Posterior cingulate gyrus (tissue), 11 donors: ENCODE measurements at places on chromosomes 13 and 19.

DNA sequence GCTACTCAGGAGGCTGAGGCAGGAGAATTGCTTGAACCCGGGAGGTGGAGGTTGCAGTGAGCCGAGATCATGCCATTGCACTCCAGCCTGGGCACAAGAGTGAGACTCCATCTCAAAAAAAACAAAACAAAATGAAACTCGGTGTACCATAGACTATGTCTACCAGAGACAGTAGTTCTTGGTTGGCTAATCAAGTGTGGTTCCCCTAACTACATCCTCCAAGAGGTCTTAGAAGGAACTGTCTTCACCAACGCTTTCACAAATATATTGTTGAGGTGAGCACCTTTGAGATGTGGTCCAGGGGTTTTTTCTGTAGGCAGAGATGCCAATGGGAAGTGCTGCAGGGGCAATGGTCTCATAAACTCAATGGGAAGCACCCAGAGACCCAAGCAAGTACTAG, 48.0 kb downstream of the RFC3 start:
- DNase-seq: no peak

DNA sequence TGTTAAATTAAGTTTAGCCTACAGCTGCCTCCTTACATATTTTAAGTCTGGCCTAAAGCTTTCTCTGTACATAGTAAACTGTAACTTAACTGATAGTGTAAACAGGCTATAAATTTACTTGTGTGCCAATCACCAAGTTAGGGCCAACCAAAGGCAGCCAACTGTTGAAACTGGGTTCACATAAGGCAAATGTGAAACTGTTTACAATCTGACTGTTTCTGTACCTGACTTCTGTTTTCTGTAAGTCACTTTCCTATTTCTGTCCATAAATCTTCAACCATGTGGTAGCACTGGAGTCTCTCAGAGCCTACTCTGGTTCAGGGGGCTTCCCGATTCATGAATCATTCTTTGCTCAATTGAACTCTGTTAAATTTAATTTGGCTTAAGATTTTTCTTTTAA, 103.1 kb downstream of the RAP2A start:
- DNase-seq: no peak

DNA sequence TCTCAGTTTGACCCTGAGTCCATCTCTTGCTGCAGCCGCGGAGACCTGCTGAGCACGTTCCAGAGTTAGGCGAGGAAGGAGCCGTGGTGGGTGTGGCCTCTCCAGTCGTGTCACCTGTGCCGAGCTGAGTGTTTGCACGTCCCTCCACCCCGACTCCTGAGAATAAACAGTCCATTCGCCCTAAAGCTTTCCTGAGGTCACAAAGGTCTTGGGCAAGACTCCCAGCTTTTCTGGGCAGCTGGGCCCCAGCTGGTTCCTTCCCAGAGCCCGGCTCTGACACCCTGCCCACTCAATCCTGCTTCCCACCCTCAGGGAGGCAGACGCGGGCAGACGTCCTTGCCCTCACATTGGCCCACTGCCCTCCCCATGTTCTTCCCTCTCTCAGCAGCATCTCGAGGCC, 142.2 kb downstream of the KCTD15 start:
- no peak for DNase-seq

DNA sequence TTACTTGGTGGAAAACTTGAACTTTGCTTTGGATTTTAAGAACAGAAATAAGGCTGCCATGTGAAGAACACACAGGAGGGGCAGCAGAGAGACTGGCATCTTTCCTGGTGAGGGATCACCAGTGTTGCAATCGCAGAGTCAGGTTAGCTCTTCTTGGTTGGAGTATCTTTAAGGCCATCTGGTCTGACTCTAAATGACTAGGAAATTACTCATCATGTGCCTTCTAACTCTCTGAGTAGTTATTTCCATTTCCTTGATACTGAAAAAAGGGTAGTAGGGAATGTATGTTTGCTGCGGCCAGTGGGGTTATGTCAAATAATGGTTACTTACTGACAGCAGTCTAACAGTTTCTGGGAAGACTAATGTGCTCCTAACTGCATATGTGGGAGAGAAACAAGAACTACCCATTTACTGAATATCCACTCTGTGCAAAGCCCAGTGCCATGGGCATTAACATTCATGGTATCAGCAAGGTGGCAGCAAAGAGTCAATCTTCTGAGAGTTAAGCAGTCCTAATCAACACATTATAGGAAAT, 122.1 kb downstream of the COG6 start:
- DNase-seq: no peak

DNA sequence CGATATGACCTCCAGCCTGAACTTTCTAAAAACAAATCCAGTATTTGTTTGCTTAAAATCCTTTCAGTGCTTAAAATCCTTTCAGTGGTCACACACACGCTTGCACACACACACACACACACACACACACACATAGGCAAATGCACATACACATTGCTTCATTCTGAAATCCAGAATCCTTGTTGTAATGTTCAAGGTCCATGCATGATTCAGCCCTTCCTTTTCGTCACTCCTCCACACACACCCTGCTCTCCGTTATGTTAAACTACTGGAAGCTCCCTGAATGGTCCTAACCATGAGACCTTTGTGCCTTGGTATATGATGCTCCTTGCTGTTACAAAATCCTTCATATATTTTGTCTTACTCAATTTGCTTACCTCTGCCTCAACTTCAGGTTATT, 44.9 kb downstream of the SERTM1 start:
- no peak for DNase-seq

GRCh38 chr19:42455621-42456081, 12.9 kb upstream of the CXCL17 start:
- DNase-seq: no peak

GRCh38 chr19:55674459-55674840, 576 bp upstream of the EPN1 start:
- no peak for DNase-seq

DNA sequence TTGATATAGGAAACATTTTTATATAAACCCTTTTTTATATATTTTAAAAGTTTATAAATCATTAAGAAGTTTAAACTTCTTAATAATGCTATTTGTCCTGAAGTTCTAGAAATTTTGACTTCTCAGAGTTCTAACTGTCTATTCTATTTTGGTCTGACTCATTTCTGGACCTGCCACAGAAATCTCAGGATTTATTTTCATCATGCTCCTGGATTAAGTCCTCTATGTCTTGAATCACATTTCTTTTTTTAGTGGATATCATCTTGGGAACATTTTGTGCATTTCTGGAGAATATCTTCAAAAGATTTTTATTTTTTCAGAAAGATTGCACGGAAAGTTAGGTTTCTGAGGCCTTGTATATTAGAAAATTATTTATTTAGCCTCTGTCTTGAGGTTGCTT, 289.1 kb downstream of the NDFIP2 start:
- no peak for DNase-seq

DNA sequence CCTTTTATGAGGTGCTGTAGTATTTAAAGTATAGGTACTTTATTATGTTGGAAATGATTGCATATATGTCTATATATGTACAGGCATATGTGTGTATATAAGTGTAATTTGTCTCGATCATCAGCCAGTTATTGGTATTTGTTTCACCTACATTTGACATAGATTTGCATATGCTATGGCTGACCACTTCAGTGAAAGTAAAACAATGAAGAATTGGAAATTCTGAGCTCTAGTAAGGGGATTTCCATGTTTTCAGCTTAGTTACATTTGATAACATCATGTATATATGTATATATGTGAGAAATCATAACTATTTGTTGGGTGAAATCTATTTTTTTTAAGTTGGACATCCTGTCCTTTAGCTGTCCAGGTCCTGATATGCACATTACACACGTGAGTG, 1303.9 kb downstream of the EFNB2 start:
- DNase-seq: no peak

DNA sequence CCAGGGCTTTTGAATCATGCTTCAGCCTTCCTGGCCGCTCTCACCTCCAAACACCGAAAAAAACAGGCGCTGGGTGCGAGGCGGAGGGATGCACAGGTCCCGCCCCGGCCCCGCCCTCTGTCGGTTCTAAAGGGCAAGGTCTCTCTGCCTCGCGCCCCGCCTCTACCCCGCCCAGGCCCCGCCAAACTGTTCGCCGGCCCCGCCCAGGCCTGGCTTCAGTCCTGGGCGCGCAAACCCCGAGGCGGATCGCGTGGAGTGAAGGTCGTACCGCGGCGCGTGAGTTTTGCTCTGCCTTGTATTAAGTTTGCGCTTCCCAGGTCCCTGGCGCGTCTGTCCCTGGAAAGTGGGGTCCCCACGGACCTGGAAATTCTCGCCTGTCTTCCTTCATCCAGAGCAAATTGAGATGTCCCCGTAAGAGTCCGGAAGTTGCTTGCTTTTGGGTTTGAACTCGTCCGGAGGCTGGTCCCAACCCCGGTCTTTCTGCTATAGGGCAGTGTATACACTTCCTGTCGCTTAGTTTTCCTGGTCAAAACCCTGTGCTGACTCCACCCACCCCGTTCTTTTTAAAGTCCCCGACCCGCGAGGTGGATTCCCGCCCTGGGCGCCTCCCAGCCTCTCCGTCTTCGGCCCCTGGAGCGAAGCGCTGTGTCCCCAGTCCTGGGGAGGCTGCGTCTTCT, 8.4 kb downstream of the ZNF808 start:
- peak; percentile 69 for DNase-seq

- DNase-seq: no peak
These were observed 86.3 kb downstream of the SPACA7 start for GRCh38 chr13:112462408-112462807.
